NCI-H146 (cell line): ENCODE measurements at places on chromosomes 7 and 10.

DNA sequence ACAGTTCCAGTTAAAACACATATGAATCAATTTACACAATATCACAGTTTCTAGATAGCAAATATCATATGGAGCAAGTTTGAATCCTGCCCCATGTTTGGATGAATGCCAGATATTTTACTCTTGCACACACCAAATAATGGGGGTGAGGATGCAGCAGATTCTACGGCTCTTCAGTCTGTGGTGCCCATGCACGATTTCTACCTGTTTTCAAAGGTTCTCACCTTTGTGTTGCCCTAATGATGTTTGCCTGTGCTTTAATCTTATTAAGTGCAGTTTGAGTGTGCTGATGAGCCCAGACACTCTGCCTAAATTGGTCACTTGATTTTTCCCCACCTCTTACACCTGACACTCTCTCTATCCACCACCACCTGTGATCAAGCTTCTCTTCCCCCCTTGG, 119.6 kb downstream of the NPY start:
- peak; percentile 4 for DNase-seq

DNA sequence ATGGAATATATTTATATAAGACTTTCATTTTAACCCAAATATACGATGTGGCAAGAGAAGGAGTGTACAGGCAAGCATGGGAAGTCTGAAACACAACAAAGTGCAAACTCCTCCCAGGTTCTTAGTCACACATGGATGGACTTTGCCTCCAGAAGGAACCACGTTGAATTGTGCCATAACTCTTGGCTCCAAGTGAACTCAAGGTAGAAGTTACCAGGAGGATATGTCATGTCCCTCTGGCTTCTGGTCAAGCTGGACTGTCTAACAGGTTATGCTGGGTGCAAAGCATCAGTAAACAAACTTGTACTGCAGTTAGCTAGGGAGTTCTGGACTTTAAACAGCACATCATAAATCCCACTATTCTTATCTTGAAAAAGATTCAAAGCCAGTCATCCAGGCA, 328.3 kb upstream of the TEX47 start:
- no peak for DNase-seq

- DNase-seq, result no peak
These were observed 5.7 kb upstream of the NDST2 start for GRCh38 chr10:73816917-73817729.

- peak; percentile 84 for DNase-seq
These were observed 513 bp downstream of the TMEM178B start for GRCh38 chr7:141074162-141074991.
